Dermis lymphatic vessel endothelial cell (primary cell): ENCODE measurements at places on chromosomes 1 and 21. TPM values are rescaled to one million over a fixed set of nuclear protein-coding genes. Genes with fewer than 3 reads are reported as not detected.

The OR2T35 gene
- not detected in 2 replicates for total RNA-seq

The MNDA gene
- not detected in 2 replicates for total RNA-seq

The TTC24 gene
- total RNA-seq = not detected in 2 replicates

The PTPN22 gene
- not detected in 2 replicates for total RNA-seq

The WNT2B gene
- 1.0 and 1.1 TPM in 2 replicates for total RNA-seq

The RGS13 gene
- not detected in 2 replicates for total RNA-seq

The SH3D21 gene
- total RNA-seq = 0.65 and 0.77 TPM in 2 replicates

The TNFRSF1B gene
- total RNA-seq = 5.4 and 23.7 TPM in 2 replicates

The KCNK1 gene
- total RNA-seq = 0.09 TPM in 1 of 2 replicates, not detected in the other

The SOX13 gene
- 5.4 and 6.5 TPM in 2 replicates for total RNA-seq

The IL6R gene
- total RNA-seq = 12.4 and 15.9 TPM in 2 replicates

The NSL1 gene
- total RNA-seq = 26.0 and 28.5 TPM in 2 replicates

The CCDC190 gene
- 0.11 TPM in 1 of 2 replicates, not detected in the other for total RNA-seq

The HPCAL4 gene
- total RNA-seq = under 0.01 TPM in 1 of 2 replicates, not detected in the other

The ZNF648 gene
- not detected in 2 replicates for total RNA-seq

The OXCT2 gene
- total RNA-seq = 6.1 and 6.5 TPM in 2 replicates

The TMEM81 gene
- 0.76 and 1.5 TPM in 2 replicates for total RNA-seq

The PTCH2 gene
- total RNA-seq = 0.09 TPM in 1 of 2 replicates, not detected in the other

The SYT11 gene
- 12.8 and 15.4 TPM in 2 replicates for total RNA-seq

The IL22RA1 gene
- not detected in 2 replicates for total RNA-seq

The LAMC1 gene
- total RNA-seq = 312 and 409 TPM in 2 replicates

The ALDH4A1 gene
- total RNA-seq = 15.2 and 24.5 TPM in 2 replicates

The GPR37L1 gene
- total RNA-seq = not detected in 2 replicates

The HOOK1 gene
- total RNA-seq = under 0.01 TPM in 2 replicates

The AMY2A gene
- not detected in 2 replicates for total RNA-seq

The WNT3A gene
- total RNA-seq = not detected in 2 replicates

The NCDN gene
- 7.9 and 12.8 TPM in 2 replicates for total RNA-seq

The JAM2 gene
- under 0.01 TPM in 1 of 2 replicates, not detected in the other for total RNA-seq

The HHIPL2 gene
- under 0.01 TPM in 1 of 2 replicates, not detected in the other for total RNA-seq

The SLAMF1 gene
- total RNA-seq = 0.43 TPM in 1 of 2 replicates, not detected in the other

The UBE2U gene
- total RNA-seq = 0.11 TPM in 1 of 2 replicates, not detected in the other

The DISC1 gene
- total RNA-seq = 3.8 and 7.8 TPM in 2 replicates

The CASP9 gene
- 2.4 and 4.4 TPM in 2 replicates for total RNA-seq

The LRRN2 gene
- total RNA-seq = not detected in 2 replicates

The LCE1C gene
- total RNA-seq = not detected in 2 replicates

The PI4KB gene
- total RNA-seq = 27.6 and 30.1 TPM in 2 replicates
